ENCODE measurements at places on chromosomes 6 and 20.

GRCh38 chr6:1860756-1861348, 251.1 kb downstream of the FOXC1 start:
- DNase-seq = no peak

- peak; percentile 38 for DNase-seq
Observed at GRCh38 chr6:44056392-44057237, 70.6 kb downstream of the MRPL14 start.

DNA sequence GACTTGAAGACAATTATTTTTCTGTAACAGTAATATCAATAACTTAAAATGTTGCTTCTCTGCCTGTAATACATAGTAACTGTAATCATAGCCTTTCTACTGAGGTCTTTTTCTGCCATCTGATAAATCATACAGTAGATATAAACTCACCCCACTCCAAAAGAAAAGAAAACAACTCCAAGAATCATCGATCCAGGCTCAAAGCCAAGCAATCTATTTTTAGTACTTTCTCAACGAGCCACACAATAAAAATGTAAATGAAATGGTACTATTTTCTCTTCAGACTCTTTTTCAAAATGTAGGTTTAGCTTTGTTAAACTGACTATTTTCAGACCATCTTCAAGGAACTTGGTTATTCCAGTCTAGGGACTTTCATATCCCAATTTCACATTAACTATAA, 493.3 kb downstream of the ADGRB3 start:
- DNase-seq = no peak

DNA sequence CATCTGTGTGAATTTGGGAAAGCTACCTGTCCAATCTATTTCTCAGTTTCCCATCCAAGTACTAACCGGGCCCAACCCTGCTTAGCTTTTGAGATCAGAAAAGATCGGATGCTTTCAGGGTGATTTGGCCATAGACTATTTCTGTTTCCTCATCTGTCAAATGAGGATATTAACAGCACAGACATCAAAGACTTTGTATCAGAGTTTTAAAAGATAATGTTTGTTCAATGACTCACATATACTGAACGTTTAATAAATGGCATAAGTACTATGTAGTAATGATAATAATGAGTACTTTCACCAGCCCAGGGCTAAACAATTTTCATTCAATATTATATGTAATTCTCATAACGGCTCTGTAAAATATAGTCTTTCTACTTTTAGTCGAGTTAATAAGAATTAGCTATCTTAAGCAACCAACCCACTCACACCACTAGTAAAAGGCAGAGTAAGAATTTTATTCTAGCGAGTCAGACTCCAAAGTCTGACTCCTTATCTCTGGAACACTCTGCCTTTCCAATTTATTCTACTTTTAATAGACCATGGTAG, 216.5 kb downstream of the ARHGAP18 start:
- no peak for DNase-seq

DNA sequence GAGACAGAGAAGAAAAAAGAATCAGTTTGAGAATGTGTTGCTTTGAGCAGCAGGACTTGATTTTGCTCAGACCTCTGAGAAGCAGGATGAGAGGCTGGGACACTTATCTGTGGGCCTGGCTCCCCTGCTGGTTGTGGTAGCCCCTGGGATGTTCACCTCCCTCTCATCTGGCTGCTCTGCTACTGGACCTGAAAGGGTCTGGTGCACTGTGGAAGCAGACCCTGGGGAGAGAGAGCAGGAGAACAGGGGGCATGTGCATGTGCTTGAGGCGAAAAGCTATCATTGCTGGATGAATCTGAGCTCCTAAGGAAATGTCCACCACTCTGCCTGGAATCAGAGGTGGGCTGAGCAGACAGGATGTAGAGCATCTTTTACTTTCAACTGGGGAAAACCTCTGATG, 161.1 kb downstream of the SCP2D1 start:
- DNase-seq = no peak

GRCh38 chr20:22387452-22387851, 196.9 kb downstream of the FOXA2 start:
- no peak for DNase-seq

DNA sequence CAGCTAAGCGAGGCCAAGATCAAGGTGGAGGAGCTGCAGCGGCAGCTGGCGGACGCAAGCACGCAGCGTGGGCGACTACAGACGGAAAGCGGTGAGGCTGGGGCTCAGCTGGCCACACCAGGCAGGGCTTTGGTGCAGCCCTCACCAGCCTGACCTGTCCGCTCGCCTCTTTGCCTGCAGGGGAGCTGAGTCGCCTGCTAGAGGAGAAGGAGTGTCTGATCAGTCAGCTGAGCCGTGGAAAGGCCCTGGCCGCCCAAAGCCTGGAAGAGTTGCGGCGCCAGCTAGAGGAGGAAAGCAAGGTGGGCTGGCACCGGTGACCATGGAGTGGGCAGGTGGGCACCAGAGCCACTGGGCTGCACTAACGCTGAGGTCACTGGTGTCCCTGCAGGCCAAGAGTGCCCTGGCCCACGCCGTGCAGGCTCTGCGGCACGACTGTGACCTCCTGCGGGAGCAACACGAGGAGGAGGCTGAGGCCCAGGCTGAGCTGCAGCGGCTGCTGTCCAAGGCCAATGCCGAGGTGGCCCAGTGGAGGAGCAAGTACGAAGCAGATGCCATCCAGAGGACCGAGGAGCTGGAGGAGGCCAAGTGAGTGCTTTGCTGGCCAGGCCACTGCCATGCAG, 42.8 kb downstream of the MYH7B start:
- no peak for DNase-seq

DNA sequence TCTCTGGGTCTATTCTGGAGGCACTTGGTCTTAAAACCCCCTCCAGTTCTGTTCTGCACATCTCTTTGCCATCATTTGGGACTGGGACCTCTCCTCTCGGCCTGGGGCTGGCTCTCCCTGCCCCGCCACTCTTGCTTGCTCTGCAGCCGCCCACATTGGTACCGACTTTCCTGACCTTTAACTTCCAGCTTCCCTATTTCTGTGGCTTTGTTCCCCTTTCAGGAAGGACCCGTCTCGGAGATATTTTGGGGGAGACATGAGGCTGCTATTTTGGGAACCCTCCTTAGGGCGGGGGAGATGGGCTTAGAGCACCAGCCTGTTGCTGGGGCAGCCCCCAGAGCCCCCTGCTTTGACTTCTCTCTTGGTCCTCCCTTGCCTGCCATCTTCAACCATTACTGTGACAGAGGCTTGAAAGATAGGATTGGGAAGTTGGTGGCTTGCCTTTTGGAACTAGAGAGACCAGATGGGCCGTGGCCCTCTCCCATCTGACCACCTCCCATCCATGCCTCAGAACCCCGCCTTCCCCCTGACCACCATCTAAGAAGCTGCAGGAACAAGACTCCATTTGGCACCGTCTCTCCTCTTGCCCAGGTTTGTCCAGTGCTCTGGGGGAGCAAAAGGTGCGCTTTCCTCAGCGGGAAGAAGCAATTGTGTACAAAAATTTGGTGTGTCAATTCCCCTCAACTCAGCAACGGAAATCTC, 914 bp downstream of the TREM2 start:
- DNase-seq = no peak

DNA sequence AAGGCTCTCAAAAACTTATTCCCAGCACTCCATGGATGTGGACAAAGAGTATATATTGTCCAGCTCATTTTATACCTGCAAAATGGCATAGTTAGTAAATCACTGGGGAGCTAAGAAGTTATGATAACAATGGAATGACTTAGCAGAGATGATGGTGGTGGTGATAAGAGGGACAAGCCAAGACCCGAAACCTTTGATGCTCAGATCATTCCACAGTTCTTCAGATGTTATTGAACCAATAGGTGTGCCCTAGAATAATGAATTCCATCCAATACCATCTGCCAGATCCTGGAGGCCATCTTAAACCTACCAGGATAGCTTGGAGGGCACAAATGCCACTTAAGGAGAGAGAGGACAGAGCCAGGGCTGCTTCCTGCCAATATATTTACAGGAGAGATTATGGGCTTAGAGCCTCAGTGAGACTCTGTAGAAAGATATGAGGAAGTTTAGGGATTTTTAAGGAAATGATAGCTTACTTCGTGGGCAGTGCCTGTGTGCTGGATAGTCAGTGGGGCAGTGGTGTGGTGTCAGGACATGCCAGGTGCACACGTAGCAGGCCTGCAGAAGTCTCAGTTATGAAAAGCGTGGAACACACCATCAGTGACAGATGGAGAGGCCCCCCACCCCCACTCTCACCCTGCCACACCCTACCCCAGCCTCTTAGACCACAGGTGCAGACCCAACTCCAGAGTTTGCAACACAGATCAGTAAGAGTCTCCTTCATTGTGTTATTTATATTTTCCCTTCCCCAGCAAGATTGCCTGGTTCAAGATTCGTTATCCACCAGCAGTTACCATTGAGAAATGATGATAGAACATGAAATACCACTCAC, 209.7 kb upstream of the SUPT3H start:
- DNase-seq = no peak

DNA sequence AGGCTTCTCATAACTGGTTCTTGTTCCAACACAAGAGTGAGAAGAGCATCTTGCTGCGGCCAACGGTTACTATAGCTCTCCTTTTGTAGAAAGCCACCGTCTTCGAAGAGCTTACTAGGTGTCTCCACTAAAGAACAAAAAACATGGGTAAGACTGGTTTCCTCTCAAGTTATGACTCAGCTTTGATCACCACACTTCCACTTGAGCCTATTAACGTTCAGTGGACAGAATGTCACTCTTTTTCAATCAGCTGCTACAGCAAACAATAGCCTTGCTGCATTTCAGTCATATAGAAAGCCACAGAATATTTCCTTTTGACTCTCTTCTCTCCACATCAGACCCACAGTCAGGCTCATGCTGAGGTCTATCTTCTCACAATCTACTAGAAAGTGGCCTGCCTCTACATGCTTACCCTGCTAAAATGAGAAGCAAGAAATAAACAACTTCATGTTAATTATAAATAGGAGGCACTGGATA, 243.5 kb upstream of the PREP start:
- DNase-seq = no peak

- no peak for DNase-seq
Observed at GRCh38 chr20:50543326-50543725, 33.1 kb downstream of the PTPN1 start.

DNA sequence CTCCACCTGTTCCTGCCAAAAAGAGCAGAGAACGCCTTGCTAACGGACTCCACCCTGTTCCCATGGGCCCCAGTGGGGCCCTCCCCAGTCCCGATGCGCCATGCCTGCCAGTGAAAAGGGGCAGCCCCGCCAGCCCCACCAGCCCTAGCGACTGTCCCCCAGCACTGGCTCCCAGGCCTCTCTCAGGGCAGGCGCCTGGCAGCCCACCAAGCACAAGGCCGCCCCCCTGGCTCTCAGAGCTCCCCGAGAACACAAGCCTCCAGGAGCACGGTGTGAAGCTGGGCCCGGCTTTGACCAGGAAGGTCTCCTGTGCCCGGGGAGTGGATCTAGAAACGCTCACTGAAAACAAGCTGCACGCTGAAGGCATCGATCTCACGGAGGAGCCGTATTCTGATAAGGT, 201.8 kb downstream of the SASH1 start:
- no peak for DNase-seq

DNA sequence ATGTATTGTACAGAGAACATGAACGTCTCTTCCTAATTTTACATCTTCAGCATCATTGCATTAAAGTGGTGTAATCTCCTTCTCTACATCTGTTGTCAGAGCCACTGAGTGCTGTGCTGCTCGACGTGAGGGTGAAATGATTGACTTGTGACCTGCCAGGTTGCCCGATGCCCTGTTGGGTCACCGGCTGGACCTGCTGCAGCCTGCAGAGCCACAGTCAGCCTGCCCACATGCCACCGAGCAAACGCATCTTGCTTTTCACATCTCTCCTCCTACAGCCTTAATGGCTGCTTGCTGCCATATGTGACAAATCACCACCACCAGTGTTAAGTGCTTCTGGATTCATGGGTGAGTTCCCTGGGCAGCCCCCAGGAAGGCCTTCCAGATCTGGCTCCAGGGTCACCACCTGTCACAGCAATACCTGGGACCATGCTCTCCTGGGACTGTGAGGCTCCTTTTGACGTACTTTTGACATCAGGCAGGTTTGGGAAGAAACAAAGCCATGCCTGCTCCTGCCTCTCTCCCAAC, 80.3 kb downstream of the ASXL1 start:
- no peak for DNase-seq

DNA sequence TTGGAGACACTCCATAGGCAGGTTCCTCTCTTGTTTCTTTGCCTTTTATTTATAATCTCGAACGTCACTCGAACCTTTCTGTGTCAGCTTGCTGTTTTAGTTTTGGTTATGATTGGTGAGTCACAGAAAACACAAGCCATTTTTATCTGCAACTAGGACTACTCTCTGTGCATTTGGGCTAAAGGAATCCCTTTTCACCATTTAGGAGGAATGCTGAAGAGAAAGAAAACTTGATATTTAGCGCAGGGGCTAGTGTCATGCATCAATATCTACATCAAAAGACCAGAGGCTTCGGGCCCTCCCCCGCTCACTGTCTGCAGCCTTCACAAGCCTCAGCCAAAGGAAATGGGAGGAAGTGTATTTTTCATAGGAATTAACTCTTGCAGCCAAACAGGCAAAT, 507.8 kb upstream of the CITED2 start:
- DNase-seq = no peak

DNA sequence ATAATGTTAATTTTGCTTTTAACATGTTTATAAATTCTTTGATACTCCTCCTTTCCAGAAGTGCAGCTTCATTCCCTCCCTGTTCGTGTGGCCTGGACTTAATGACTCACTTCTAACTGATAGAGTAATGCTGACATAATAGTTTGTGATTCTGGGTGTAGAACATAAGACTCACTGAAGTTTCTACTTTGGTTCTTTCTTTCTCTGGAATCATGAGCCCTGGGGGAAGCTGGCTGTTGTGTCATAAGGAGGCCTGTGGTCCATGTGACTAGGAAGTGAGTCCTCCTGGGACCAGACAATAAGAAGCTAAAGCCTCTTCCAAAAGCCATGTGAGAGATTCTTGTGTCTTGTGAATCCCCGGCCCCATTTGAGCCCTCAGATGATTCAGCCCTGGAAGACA, 30.5 kb upstream of the HLA-G start:
- no peak for DNase-seq

DNA sequence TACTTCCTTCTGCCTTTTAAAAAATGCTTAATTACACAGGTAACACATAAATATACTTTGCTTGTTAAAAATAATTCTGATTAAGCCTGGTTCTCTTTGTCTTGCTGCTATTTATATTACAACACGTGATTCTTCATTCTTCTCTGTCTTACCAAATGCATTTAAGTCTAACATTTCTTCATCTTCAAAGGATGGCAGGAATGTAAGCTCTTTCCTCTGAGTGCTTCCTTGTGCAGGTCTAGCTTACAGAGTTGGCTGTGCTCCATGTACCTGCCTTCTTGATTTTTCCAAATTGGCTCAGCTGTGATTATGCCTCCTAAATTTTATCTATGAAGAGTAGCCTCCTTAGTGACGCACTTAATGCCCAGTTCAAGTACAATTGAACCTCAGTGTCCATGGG, 44.4 kb downstream of the RNF144B start:
- DNase-seq = no peak
